Activated T-helper 1 cell treated with Interleukin-2 at 50 U/mL for 16 hours (primary cell): ENCODE measurements at places on chromosomes 12 and 14.

GRCh38 chr14:91417983-91418386 is 365 bp upstream of the CCDC88C start:
- peak; percentile 61 for DNase-seq

- DNase-seq, result no peak
Measured at GRCh38 chr12:65505386-65506121, 227.1 kb downstream of the MSRB3 start.

DNA sequence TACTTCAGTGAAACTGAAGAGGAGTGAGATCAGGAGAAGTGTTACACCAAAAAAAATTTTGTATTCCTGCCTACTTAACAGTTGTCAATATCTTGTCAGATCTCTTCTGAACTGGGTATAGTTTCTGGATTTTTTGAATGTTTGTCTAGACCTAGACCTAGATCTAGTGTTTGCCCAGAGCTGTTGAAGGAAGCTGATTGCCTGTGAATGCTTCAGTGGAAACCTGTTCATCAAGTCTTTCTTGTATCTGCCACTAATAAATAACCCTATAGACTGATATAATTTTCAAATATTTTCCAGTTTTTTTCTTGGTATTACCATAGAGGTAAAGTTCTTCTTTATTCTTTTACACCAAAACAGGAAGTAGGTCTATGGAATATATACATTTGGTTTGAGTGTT is 781.5 kb upstream of the FBXO33 start:
- DNase-seq, result no peak

DNA sequence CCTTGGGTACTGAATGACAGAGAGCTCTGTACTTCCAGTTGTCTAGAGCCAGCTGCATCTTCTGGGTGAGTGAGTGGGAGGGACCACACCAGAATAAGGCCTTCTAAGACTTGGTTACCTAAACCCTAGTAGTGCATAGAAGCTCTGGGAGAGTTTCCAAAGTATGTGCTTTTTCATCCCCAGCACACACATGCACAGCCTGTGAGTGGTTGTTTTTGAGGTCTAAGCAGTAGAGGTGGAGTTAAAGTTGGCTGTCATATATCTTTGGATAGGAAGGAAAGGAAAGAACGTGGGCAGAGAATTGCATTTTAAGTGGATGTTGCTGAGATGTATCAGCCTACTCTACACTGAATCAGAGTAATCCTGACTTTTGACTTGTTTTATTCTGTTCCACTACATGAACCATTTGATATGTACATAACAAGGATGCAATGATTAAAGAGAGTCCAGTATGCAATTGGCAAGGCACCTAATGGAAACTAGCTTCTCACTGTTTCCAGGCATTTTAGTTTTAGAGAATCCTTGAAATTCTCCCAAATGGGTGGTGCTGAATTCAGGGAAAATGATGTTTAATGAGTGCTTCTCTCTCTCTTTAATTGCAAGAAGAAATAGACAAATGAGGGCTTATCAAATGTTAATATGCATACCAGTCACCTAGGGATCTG is 51.8 kb upstream of the PRICKLE1 start:
- DNase-seq, result no peak

- no peak for DNase-seq
Measured at GRCh38 chr12:109482894-109483293, 5.5 kb downstream of the UBE3B start.

- no peak for DNase-seq
Measured at GRCh38 chr12:18483698-18484325, 222.5 kb downstream of the PIK3C2G start.

DNA sequence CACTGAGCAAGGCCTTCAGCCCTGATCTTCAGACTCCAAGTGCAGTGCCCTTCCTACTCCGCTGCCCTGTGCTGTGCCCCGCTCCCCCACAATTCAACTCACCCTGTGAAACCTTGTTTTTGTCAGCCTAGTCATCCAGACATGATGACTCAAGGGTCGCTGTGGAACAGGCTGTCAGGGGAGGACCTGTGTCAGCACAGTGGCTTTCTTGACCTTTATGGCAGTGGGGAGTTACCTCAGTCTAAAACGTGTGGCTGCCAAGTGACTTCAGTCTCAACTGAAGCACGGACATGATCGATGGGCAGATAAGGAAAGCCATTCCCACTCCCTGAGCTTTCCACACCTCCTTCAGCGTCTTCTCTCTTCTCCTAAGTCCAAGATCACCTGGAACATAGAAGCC is 16.3 kb upstream of the FLVCR2 start:
- DNase-seq, result no peak

DNA sequence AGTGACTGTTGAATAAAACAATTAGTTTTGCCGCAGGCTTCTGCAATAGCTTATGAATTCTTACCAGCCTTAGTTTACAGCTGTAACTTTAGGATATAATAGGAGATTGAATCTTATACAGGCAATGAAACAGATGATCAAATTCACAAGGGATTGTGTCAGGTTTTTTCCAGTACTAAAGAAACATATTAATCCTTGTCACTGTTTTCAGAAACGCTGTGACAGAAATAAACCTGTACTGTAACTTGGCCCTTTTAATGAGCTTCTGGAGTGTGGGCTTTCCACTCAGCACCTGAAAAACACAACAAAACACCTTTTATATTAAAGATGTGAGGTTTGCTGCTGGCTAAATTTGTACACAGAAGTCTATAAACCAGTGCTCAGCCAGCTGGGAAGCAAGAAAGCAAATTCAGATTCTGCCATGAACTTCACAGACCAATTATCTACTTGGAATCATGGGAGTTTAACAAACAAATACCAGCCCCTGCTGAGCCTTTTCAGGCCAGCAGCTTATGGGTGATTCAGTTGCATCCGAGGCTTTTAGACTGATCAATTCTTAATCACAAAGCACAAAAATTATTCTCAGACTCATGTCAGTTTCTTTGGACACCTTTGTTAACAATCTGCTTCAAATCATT is 109.5 kb downstream of the FOXG1 start:
- no peak for DNase-seq

GRCh38 chr12:10249690-10250455 is 37.2 kb downstream of the GABARAPL1 start:
- DNase-seq, result no peak

- DNase-seq, result no peak
Measured at GRCh38 chr14:50659327-50659974, 8.7 kb downstream of the SAV1 start.

DNA sequence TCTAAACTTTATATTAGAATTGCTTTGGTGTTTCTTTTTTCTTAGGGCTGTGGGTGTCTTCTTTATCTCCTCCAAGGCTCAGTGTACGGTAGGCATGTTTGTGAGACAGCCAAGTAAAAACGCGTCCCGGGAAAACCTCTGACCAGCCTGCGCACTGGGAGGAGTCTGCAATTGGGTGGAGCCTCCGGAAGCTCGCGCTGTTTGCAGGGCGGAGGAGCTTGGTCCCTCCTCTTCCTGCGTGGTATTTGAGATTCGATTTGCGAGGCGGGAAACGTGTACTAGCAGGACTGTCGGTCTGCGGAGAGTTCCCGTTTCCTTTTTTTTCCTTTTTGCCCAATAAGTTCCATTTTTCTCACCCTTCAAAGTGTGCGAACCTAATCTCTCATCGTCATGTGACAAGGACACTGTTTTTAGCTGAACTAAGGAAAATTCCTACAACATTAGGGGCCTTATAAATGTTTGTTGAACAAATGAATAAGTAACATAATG is 182.1 kb upstream of the OTX2 start:
- DNase-seq, result no peak

- no peak for DNase-seq
Measured at GRCh38 chr12:106709068-106709511, 65.4 kb upstream of the RIC8B start.

DNA sequence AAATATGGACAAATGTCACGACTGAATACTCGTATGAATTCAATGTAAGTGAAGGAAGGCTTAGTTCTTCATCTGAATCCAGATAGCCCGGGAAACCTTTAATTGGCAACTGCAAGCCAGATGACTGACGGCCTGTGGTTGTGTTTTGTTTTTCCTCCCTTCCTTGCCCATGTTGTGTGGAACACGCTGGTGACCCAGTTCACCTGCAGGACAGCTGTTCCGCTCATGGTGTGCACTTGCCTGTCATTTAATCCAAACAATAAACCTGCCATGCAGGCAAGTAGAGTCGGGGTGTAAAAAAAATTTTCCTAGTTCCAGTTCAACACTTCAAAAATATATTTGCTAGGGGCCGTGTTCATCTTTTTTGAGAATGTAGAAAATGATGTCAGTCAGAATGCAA is 88.0 kb downstream of the TMEM132D start:
- DNase-seq, result no peak

- DNase-seq, result no peak
Measured at GRCh38 chr12:123067654-123068053, 83.2 kb downstream of the PITPNM2 start.

GRCh38 chr12:52170827-52171226 is 21.0 kb downstream of the KRT80 start:
- no peak for DNase-seq

- DNase-seq, result no peak
Measured at GRCh38 chr12:89384050-89384758, 31.9 kb upstream of the DUSP6 start.

DNA sequence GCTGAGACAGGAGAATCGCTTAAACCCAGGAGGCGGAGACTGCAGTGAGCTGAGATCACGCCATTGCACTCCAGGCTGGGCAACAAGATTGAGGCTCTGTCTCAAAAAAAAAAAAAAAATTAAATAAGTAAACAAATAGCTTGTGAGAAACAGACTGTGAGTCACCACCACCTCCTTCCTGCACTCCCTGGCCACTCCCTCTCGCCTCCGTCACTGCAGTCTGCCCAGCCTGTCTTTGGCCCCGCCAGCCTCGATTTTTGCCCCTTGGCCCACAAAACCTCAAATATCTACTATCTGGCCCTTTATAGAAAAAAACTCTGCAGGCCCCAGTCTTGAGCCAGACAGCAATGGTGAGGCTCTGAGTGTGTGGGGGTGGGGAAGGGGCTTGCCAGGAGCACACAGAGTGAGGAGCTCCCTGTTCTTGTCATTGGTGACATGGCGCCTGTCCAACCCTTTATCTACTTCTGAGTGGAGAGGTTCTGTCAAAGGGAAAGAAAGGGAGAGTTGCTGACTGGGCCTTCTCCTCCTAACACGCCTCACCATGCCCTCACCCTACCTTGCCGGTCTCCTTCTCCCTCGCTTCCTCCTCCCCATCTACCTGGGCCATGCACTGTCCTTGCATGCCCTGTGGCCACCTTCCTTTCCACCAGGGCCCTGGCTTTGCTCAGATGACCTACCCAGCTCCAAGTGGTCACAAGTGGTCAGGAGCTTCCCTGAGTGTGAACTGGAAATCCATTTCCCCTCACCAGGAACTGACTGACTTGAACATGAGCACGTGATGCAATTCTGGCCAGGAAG is 22.1 kb downstream of the LGMN start:
- no peak for DNase-seq

- no peak for DNase-seq
Measured at GRCh38 chr12:1324910-1325309, 269.5 kb downstream of the FBXL14 start.

DNA sequence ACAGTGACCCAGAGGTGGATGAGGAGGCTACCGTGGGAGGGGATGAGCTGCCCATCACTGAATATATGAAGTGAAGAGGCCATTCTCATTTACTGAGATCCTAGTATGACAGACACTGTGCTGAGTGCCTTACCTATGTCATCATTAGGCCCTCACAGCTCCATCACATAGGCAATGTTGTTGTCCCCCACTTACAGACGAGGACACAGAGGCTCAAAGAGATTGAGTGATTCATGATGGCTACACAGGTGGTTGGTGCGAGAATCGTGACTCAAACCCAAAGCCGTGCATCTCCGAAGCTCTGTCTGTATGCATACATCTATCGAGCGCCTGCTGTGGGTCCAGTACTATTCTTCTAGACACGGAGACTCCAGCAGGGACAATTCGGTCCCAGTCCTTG is 5.9 kb upstream of the CCDC197 start:
- DNase-seq, result no peak

DNA sequence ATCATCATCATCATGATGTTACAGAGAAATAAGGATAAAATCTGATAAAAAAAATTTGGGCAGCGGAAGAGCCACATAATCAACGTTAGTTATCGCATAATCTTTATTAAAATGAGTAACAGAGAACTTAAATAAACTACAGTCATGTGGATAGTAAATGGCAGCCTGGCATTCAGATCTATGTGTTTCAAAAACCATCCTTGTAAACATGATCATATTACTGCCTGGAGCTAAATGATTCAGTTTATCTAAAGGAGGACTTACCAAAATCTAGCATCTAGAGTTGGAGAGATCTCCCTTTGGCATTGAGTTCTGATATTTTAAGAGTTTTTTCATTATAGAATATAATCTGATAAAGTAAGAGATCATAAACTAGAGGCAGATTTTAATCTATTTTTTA is 200.1 kb upstream of the MGAT4C start:
- DNase-seq, result no peak

GRCh38 chr14:65486863-65487262 is 74.3 kb downstream of the FUT8 start:
- no peak for DNase-seq

- DNase-seq, result no peak
Measured at GRCh38 chr12:66393890-66394289, 91.6 kb downstream of the HELB start.

GRCh38 chr12:85277900-85278597 is 2.0 kb upstream of the ALX1 start:
- no peak for DNase-seq

DNA sequence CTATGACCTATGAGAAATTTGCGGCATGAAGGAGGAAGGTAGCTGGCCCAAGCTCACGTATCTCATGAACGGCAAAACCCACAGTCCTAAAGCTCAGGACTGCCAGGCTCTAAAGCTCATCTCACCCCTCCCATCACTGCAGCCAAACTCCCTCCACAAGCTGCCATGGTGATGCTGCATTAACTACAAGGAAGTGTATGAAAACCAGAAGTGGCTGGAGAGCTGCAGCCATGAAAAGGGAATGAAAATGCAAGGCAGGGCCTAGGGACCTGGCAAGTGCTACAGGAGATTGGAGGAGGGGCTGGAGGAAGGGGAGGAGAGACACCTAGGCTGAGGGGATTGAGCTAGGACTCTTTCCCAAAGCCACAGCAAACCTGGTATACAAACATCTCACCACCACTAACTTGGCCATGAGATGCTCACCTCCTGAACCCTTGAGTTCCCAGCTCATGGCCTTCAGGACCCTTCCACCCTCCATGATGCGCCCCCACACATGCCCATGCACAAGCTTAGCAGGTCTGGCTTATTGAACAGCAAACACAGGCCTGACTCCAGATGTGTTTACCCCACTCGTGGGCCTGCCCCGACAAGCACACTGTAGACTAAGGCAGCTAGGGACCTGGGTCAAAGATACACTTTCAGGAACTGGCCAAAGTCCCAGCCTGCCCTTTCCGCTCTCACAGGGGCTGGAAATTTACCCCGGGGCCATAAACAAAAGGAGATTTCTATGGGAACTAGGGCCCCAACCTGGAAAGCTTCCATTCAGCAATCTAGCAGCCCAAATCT is 42.0 kb downstream of the LTBP2 start:
- DNase-seq, result no peak

- DNase-seq, result no peak
Measured at GRCh38 chr12:116389990-116390389, 112.5 kb upstream of the MED13L start.

DNA sequence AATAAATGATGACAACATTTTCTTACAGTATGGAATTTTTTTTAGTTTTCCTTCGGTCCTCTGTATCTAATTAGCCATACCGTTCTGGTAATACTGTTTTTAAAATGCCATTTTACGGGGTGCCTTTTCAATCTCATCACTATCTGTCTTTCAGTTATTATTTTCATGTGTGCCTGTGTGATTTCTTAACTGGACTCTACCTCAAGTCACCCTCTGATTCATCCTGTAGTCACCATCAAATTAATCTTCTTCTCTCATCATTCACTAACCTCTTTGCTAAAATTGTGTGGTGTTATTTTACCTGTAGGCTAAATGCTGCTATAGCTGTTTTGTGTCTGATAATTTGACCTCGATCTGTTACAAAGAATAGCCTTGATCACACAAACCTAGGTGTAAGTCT is 16.0 kb upstream of the CCT2 start:
- DNase-seq, result no peak
